Stimulated activated CD8-positive, alpha-beta memory T cell treated with anti-CD3 and anti-CD28 coated beads, Interleukin-15, amount 100 ng/mL, for 4 hours (primary cell): ENCODE measurements at places on chromosomes 3 and 15.

- DNase-seq, result no peak
These were observed 40.5 kb downstream of the FILIP1L start for GRCh38 chr3:100073714-100074307.

GRCh38 chr3:163684651-163685050 lies 1393.6 kb downstream of the SI start:
- DNase-seq, result no peak

DNA sequence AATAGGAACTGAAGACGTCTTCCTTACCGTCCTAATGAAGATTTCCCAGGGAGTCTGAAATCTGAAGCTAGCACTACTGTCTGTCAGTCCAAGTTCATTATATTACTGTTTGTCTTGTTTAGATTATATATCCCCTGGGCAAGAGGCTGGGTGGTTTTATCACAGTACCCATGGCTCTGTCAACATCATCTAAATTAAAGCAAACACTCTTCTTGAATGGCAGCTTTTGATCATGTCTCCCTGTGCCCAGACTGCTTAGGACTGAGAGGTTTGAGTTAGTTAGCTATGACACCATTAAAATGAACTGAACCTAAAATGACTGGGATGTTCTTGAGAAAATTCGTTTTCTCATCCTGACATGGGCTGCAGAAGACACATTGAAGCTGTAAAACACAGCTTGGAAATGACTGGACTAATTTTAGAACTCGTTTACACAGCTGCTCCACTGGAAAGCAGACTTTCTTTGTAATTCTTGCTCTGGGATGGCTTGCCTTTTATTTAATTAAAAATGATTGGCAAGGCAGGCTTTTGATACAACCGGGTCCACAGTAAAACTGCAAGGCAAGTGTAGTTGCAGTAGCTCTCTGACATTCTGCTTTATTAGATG lies 243.5 kb downstream of the MFSD1 start:
- DNase-seq, result no peak

DNA sequence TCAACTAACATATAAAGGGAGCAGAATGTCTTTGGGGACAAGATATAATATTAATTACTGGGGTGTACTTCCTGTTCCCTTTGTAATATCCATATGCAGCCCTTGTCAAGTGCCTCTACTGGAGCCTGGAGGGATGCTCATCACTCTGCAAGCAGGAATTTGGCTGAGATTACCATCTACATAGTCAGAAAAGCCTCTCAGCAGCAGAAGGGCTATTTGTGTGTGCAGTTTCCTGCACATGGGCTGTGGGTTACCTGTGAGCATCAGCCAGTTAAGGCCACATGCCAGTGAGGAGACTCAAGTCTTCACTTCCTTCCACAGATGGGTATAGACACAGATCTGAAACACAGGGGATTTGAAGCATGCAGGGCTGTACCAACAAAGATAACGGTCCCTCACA lies 278.1 kb upstream of the PLSCR5 start:
- DNase-seq, result no peak

- no peak for DNase-seq
These were observed 64.0 kb downstream of the DPH6 start for GRCh38 chr15:35481992-35482391.

- no peak for DNase-seq
These were observed 502.8 kb downstream of the IGSF11 start for GRCh38 chr3:118531816-118532215.

GRCh38 chr3:172749230-172749965 lies 1.1 kb upstream of the ECT2 start:
- DNase-seq, result no peak

- DNase-seq, result no peak
These were observed 63.7 kb upstream of the SENP5 start for GRCh38 chr3:196803891-196804468.

GRCh38 chr3:14143271-14144225 lies 18.7 kb downstream of the TMEM43 start:
- DNase-seq, result no peak

DNA sequence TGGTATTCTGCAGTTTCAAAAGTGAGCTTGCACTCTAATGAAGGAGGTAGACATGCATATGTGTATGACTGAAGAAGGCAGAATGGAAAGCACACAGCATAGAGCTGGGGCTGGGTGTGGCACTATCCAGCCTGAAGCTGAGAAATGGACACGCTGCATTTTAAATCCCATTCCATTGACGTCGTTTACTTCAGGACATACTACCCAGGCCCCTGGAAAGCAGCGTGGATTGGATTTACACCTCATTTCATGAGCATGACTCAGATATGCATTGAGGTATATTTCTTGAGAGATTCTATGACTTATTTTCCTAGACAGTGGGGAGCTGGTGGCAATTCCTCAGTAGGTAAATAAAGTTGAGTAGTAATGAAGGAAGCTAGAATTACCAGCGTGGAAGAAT lies 101.4 kb downstream of the ABI3BP start:
- no peak for DNase-seq

DNA sequence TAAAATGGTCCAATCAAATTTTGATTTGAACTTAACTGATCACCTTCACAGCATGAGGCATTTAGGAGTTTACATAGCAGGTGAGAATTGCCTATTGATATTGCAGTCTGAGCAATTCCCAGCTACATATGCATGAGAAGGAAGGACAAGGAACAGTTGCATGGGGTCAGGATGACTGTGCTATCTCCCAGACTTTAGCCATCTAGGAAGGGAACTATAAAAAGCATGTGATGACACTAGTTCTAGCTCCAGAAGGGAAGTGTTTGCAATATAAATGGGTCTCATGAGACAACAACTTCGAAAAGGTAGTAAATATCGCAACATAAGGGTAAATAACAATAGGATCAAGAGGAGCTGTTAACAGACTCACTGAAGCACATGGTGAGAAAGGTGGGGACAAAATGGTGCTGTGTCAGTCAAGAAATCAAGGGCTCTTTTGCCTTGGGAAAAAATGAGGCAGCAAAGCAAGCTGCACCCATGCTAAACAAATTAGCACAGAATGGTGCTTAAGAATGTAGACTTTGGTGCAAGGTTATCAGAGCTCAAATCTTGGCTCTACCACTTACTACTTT lies 90.4 kb upstream of the SLC2A2 start:
- no peak for DNase-seq

DNA sequence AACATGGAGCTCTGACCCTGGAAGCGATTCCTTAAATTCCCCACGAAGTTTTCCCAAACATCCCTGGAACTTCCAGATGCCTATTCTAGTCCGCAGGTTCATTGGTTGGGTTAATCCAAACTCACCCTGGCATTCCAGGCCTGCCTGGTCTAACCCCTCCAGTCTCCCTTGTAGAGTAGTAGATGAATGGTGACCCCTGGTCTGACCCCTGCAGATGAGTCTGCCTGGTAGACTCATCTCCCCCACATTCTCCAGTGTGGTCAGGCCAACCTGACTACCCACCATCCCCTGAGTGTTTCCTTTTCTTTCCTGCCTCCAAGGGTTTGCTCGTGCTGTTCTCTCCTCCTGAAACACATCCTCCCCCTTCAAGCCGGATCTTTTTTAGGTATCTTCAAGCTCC lies 10.8 kb upstream of the HRH1 start:
- DNase-seq, result no peak

GRCh38 chr3:191484461-191484860 lies 23.5 kb downstream of the PYDC2 start:
- DNase-seq, result no peak

DNA sequence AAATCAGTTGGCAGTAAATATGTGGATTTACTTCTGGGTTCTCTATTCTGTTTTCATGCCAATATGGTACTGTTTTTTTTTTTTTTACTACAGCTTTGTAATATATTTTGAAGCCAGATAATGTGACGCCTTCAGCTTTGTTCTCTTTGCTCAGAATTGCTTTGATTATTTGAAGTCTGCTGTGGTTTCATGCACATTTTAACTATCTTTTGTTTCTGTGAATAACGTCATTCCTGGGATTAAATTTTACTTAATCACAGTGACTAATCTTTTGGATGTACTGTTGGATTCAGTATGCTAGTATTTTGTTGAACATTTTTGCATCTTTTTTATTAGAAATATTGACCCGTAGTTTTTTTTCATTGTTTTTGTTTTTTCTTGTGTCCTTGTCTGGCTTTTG lies 576.5 kb downstream of the ZNF385D start:
- no peak for DNase-seq

DNA sequence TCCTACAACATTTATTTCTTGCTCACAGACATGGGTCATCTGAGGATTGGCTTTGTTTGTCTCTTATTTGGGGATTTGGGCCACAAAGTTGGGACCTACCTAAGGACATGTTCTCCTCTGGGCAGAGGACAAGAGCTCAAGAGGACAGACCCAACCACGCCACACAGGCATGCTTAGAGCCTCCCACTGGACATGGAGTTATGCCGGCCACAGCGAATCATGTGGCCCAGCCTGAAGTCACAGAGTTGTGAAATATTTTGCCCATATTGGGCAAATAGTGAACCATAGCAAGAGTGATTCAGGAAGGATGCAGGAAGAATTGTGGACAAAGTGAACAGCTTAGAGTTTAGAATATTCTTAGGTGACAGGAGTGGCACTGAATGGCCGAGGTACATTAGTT lies 9.9 kb downstream of the TRAK1 start:
- no peak for DNase-seq

- no peak for DNase-seq
These were observed 295.1 kb downstream of the SHOX2 start for GRCh38 chr3:157810924-157811718.

GRCh38 chr3:99872923-99873254 lies 55.2 kb downstream of the CMSS1 start:
- no peak for DNase-seq

- no peak for DNase-seq
These were observed 38.4 kb downstream of the HEG1 start for GRCh38 chr3:125017406-125017805.

- no peak for DNase-seq
These were observed 26.0 kb upstream of the CORO2B start for GRCh38 chr15:68552773-68553172.

DNA sequence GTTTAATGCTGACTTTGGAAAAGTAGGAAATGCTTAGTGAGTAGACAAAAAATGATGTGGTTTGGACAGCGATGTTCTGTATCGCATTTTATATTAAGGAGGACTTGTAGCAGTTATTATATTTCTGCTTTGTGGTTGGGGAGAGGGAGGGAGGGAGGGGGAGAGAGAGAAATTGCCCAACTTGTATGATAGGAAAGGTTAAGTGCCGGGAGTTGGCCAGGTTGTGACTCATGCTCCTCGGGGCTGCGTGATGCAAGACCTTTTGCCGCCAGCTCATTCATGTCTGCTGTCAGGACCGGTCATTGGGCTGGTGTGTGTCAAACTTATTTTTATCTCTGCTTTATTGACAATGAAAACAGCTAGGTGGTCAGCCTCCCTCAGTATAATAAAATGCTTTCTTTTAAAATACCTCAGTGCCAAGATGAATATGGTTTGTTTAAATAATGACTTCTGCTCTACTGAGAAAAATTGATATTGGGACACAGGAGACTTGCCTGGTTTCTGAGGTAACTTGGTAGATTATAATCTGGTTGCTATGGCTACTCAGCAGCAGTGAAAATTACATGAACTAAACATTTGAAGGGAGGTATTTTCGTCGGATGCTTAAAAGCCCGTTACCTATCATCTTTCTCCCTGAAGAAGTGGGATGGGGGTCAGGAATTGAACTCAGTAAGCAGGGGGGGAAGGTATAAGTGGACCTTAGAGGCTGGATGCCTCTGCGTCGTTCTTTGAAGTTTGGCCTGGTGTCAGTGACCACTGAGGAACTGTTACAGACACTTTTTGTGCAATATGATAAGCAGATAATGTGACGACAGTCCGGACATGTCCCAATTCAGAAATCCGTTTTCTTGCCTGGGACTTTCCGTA lies 90.7 kb downstream of the FNDC3B start:
- peak; percentile 48 for DNase-seq

DNA sequence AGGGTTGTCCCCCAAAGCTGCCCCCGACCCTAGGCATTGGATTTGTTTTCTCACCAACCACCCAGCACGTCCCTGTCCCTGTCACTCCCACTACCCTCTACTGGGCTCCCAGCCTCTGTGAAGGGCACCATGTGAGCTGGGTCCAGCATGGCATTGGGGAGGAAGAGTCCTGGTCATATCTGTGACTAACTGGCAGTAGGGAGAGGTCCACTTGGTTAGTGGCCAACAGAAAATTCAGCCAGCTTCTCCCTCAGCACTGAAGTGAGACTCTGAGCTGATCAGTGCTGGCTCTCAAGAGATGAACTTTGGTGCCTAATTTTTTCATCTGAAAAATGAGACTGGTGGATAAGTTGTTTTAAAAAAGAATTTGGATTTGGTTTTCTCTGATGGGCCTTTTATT lies 11.3 kb upstream of the KIF23 start:
- DNase-seq, result no peak

DNA sequence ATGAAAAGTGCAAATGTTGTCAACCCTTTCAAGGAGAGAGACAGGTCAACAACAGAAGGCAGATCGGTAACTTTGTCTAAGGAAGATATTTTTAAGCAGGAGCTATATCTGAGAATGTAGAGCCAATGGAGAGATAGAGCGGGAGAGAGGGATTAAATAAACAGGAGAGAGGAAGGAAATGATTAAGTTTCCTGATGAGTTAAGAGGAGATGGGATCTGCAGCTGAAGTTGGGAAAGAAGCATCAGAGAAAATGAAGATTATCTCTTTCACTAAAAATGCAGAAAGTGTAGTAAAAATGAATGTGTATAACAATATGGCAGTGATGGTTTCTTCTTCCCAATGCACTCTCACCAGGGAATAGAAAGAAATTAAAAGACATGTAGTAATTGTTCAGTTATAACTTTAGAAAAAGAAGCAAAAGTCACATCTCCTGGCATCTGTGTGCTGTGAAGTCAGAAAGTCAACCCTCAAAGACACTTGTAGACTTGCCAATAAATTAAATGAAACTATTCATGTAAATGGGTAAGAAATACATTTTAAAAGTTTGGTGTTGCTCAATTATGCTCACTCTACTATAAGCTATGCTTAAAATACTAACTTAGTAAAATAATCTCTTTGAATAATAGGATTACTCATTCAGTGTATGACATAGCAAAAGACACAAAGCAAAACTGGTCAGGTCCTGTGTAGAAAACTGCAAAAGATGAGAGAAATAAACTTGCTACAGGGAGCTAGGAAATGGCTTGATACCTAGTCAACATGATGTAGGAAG lies 264.6 kb downstream of the ZIC4 start:
- no peak for DNase-seq

DNA sequence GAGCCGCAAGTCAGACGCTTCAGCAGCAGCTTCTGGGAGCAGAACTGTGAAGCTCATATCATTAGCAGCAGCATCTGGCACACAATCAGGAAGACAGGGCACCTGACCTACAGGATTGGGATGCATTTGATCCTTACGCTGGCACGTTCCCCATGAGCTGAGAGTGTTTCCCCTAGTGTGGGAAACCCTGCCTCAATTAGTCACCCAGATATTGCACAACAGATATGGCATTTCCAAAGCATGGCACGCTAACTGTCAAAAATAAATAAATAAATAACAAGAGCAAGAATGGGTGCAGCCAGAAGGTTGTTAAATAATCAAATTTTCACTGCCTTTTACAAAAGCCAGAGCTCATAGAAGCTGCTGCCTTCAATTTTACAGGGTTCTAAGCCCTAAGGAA lies 189.6 kb upstream of the THBS1 start:
- DNase-seq, result no peak

DNA sequence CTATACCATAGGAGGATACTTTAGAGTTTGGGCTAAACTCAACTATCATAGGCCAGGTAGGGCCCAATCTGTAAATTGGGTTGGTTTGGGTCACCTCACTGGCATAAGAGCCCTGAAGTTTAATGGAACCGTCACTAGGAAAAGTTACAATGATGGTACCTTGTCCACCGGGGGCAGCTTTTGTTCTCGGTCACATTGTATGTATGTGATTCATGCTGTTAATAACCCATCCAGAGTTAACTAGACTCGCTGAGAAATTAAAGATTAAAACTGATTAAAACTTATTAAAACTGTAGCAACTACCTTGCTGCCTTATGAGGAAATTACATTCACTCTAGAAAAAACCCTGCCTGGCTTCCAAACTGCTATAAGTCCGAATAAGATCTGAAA lies 145.0 kb upstream of the TMCO5A start:
- no peak for DNase-seq
